ENCODE measurements at places on chromosomes 3 and 15. TPM values are rescaled to one million over a fixed set of nuclear protein-coding genes. Genes with fewer than 3 reads are reported as not detected.

The CHRFAM7A gene
- 2.5 TPM for polyA plus RNA-seq

DNA sequence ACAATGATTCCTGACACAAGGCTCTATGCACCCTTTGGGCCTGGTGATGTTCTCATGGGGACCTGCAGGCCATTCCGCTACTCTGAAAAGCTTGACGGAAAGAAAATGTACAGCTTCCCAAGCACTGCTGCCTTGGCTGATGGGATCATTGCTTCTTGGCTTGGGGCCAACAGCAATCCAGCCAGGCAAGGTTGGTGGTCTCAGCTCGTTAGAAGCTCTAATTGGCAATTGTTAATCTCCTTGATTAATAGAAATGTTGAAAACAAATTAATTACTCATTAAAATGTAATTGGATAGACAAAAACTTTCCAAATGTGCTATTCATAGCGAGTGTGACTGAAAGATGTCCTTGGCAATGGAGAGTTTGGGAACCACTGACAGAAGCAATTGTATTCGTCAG, 16.3 kb upstream of the MYZAP start:
- DNase-seq = no peak

- DNase-seq = no peak
These were observed 571.8 kb downstream of the ZPLD1 start for GRCh38 chr3:103006526-103007183.

- no peak for DNase-seq
These were observed 339.1 kb upstream of the RGMA start for GRCh38 chr15:93428150-93428549.

- DNase-seq = no peak
These were observed at the start of gene DLL4 for GRCh38 chr15:40928821-40929659. Gene DLL4, plus strand, starts transcription at chr15:40929340. Its CDS starts 329 bp downstream, at chr15:40929669.

The RTP1 gene
- not detected for polyA plus RNA-seq

DNA sequence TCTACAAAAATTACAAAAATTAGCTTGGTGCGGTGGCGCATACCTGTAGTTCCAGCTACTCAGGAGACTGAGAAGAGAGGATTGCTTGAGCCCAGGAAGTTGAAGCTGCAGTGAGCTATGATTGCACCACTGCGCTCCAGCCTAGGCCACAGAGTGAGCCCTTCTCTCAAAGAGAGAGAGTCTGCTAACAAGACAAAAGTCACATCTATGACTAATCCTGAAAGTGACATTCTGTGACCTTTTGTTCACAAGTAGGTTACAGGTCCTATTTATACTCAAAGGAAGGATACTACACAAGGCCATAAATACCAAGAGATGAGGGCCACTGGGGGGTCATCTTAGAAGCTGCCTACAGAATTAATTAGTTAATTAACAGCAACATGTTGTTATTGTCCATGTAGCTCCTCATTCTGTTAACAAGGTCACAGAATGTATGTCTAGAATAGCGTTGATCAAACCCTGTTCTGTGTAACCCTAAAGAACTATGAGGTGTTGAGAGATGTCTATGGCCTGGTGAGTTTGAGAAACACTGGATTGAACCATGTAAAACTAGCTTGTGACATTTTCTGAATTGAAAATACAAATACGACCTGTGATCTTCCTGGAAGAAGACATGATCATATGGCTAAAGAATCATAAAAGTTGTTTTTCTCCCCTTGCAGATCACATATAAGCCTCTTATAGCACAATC, 97.0 kb downstream of the SAMMSON start:
- no peak for DNase-seq

- no peak for DNase-seq
These were observed 107.7 kb downstream of the CHCHD4 start for GRCh38 chr3:14016900-14017475.

GRCh38 chr3:43048470-43048869, 57.4 kb downstream of the POMGNT2 start:
- DNase-seq = no peak

The SLC22A13 gene
- polyA plus RNA-seq = 4.1 TPM

GRCh38 chr15:95447486-95447885, 883.0 kb upstream of the NR2F2 start:
- no peak for DNase-seq

The ECE2 gene
- polyA plus RNA-seq = not detected

GRCh38 chr15:26298659-26299170, 435.6 kb upstream of the ATP10A start:
- DNase-seq = no peak

- DNase-seq = no peak
These were observed 679.8 kb upstream of the NECTIN3 start for GRCh38 chr3:110391640-110392395.

The XPC gene
- 43.4 TPM for polyA plus RNA-seq

The DCUN1D1 gene
- polyA plus RNA-seq = 63.3 TPM

The TRPM1 gene
- 0.47 TPM for polyA plus RNA-seq

All from right renal pelvis (tissue), 4 donors.